CD4-positive, alpha-beta T cell treated with Interleukin-2 at 100 ng/mL for 4 hours (primary cell): ENCODE measurements at places on chromosomes 5 and 9.

DNA sequence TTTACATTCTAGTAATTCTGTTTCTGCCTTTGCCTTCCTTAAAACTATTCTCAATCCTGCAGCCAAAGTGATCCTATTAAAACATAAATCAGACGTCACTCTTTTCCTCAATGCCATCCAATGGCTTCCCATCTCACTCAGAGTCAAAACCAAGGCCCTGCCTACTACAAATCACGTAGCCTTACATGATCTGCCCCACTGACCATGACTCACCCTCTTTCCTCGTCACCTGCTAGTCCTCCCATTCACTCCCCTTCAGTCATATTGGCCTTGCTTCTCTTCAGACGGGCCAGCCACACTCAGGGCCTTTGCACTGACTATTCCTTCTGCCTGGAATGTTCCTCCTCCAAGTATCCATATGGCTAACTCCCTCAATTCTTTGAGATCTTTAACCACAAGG lies 39.0 kb upstream of the DMXL1 start:
- no peak for DNase-seq

GRCh38 chr5:73693573-73694061 lies 67.6 kb downstream of the ARHGEF28 start:
- peak; percentile 15 for DNase-seq

DNA sequence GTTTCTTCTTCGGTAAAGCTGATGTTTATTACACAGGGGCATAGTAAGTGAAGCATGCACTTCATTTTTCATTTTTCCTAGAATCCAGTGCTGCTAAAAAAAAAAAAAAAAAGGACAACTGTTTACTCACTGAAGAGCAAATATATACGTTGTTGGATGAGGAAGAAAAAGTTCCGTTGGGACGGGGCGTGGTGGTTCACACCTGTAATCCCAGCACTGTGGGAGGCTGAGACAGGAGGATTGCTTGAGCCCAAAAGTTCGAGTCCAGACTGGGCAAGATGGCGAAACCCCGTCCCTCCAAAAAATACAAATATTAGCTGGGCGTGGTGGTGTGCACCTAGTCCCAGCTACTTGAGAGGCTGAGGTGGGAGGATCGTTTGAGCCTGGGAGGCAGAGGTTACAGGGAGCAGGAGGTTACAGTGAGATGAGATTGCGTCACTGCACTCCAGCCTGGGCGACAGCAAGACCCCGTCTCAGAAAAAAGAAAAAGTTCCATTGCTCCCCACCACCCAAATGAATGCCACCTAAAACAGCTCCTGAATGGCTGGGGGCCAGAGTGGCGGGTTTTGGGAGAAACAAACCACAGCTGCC lies 60.1 kb upstream of the GNE start:
- DNase-seq, result no peak

- DNase-seq, result no peak
Observed at GRCh38 chr5:61631438-61631941, 299.4 kb downstream of the ZSWIM6 start.

DNA sequence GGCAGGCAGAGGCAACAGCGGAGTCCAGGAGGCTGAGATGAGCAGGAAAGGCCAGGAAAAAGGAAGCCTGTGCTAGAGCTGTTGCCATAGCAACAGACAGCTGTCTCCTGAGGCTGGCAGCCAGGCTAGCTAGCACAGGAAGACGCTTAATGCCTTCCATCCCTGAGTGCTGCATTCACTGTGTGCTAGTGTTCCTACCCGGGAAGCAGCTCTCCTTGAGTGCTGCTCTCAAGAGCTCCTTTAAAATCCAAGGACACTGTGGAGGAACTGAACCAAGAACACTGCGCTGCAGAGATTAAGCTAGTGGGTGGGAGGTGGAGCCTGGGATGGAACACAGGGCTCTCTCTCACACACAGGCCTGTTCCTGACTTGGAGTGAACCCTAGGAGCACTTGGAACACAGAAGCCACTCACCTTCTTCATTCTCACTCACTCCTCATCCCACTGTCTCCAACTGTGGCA lies 53.5 kb upstream of the IL7R start:
- DNase-seq, result peak; percentile 42

GRCh38 chr5:168578006-168578405 lies 1.2 kb downstream of the PANK3 start:
- peak; percentile 4 for DNase-seq

DNA sequence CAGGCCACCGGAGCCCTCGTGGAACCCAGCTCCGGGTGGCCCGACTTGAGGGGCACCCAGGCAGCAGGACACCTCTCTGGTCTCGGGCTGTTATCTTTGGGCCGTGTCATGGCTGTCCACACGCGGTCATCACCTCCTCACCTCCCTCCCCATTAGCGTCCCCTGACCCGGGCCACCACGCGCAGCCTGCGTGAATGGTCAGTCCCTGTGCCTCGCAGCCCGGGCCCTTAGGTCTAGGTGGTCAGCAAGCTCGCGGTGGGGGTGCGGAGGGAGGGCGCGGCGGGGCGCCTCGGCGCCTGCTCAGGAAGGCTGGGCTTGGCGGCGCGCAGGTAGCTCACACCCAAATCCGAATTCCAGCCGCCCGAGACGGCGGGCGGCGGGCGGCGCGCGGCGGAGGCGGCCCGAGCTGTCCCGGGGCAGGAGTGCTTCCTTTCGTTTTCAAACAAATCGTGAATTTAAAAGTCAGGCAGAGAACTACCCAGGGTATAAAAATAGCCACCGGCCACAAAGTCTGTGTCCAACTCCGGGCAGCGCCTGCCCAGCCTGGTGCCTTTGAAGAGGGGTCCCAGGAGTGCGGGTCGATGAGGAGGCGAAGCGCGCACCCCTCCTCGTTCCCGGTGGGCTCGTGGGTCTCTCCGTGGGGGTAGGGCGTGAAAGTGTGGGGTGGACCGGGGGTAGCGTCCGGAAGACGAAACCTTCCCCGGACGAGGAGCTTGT lies 1.0 kb upstream of the RXRA start:
- peak; percentile 29 for DNase-seq

- DNase-seq, result no peak
Observed at GRCh38 chr5:147321569-147321968, 86.7 kb downstream of the STK32A start.

DNA sequence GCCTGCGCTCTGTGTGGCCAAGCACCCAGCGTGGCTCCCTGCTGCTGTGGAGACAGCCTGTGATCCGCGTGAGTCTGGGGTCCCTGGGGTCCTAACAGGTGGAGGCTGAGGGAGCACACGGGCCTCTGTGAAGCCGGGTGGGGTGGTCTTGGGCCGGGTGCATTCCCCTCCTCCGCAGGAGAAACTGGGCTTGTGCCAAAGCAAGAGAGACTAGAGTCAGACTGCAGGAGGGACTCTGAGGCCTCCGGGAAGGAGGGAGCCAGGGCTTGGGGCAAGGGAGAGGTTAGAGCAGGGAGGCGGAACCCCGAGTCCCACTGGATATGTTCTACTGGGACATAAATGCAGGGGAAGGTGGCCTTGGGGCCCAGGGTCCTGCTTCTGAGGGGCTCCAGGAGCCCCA lies 10.5 kb downstream of the DNLZ start:
- DNase-seq, result no peak

DNA sequence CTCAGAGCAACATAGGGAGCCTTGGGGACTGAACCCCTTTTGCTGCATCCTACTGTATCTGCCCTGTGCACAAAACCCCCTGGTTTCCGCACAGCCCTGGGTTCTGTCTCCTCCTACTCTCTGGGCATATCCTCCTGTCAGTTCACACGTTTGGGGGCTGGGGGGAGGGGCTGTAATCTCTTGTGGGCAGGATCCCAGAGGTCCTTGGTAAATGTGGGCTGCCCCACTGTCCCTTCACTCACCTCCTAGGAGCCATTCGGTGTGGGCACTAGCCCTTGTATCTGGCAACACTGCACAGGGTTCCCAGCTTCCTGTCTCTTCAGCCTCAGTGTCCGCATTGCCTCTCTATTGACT lies 271.8 kb upstream of the DMAC1 start:
- no peak for DNase-seq

DNA sequence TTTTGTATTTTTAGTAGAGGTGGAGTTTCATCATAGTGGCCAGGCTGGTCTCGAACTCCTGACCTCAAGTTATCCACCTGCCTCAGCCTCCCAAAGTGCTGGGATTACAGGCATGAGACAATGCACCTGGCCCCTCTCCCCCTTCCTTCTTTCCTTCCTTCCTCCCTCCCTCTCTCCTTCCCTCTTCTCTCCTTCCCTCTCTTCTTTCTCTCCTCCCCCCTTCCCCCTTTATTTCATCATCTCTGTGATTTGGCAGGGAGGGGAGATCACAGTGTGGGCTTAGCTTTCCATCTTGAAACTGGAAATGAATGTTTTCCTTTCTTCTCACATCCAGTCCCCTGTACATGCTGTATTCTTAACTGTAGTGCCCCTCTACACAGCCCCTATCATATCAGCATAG lies 12.7 kb downstream of the RHOBTB3 start:
- DNase-seq, result no peak

DNA sequence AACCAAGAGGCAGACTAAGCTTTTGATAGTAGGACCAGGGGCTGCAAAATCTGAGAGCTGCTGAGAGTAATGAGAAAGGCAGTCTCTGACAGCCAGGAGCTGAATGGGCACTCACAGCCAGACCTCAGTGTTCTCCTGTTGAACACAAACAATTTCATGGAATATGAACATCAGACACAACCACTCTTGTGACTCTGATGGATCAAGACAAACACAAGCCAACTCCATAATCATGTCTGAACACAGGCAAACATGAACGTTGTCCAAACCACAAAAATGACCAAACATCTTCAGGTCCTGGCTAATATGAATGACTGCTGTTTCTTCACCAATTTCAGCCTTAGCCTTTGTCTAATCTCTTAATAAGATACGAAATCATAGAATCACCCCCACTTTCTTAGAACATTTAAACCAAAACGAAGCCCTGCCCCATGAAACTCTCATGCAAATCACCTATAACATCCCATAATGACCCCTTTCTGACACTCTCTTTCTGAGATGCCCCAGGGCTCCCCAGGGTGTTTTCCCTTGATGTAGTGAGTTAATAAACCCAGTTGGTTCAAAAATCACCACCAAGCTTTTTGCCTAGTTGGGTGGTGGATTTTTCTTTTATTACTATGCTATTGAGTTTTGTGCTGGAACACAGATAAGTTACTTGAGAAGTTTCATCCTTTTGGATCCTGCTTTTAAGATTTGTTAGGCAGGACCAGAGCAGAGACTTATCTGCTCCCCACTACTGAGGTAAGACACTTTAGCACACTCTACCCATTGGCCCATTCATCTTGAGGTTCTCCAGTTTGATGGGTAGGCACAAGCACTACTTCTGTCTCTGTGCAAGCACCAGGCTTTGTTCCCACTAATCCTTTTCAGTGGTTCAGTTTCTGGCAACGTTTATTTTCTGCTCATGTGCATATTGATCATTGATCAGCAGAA lies 5.9 kb upstream of the ERAP2 start:
- peak; percentile 18 for DNase-seq

DNA sequence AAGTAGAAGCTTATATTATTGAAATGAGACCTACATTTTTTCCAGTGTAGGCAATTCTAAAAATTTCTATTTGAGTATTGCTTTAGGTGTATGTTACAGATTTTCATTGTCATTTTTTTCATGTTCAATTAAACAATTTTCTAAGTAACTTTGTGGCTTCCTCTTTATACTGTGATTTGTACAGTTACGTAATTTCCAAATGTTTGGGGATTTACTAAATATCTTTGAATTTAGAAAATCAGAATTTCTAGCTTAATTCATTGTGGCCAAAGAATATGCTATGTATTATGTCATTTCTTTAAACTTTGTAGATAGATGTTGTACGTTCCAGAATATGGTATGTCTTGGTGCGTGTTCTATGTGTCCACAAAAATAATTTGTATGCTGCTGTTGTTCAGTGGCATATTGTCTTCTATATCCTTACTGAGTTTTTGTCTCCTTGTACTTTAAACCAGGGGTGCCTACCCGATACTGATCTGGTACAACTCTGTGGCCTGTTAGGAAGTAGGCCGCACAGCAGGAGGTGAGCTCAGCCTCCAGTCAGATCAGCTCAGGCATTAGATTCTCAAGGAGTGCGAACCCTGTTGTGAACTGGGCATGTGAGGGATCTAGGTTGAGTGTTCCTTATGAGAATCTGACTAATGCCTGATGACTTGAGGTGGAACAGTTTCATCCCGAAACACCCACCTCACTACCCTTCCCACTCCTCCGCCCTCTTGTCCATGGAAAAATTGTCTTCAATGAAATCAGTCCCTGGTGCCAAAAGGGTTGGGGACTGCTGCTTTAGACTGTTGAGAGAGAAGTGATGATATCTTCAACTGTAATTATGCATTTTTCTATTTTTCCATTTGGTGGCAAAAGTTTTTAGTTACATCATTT lies 63.5 kb downstream of the UBE2R2 start:
- DNase-seq, result no peak

- no peak for DNase-seq
Observed at GRCh38 chr5:80234116-80234948, 21.5 kb downstream of the SERINC5 start.

DNA sequence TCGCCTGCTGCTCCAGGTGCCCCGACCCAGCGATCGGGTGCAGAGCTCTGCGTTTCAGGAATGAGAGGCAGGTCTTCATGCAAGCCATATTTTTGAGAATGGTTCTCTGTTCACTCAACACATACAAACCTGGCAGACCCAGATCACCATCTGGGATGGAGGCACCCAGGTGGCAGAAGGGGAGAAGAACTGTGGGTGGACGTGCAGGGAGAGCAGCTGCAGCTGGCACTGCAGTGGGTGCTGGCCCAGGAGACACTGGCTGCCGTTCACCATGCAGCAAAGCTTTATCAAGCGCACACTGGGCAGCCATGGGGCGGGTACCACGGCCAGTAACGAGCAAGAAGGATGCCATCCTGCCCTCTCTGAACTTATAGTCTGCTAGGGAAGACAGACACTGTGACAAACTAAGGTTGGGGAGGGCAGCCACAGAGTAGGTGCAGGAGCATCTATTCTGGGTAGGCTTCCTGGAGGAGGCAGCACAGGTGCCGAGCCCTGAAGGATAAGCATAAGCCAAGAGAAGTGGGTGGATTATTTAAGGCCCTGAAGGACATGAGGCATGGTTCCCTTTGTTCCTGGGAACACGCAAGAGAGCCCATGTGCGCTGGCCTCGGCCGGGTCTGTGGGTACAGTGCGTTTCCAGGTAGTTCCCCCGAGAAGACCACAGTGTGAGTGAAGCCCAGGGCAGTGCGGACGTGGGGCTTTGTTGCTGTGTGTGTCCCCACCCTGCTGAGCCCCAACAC lies 46.2 kb upstream of the FCN2 start:
- DNase-seq, result no peak

- DNase-seq, result no peak
Observed at GRCh38 chr5:178123966-178124925, 6.6 kb upstream of the RMND5B start.

GRCh38 chr5:54795284-54795683 lies 190.1 kb downstream of the ESM1 start:
- DNase-seq, result no peak
